ENCODE measurements at places on chromosomes 13 and 19. TPM values are rescaled to one million over a fixed set of nuclear protein-coding genes. Genes with fewer than 3 reads are reported as not detected.

DNA sequence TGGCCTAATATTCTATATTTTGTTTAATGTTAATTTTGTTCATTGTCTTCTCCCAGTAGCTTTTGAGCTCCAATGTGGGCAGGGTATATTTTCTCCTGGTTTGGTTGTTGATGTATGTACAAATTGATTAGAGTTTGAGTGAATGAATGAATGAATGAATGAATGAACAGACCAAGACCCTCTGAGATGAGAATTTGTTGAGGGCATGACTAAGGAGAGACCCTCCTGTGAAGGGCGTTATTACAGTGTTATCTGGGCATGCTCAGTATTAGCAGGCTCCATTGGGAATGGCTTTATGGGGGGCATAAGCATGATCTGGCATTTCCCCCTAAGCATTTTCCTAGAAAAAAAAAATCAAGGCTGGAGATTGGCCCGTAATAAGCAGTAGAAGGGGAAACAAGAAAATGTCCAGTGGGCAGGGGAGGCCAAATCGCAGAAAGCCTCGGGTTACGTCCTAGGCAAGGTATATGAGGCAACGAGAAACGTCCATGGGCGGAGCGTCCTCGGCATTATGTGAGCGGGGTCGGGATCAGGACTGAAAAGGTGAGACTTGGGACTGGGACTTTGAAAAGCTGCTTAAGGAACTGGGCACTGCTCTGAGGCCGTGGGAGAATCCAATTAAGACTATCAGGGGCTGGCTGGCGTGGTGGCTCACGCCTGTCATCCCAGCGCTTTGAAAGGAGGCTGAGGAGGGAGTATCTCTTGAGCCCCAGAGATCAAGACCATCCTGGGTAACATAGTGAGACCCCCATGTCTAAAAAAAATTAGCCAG is 904 bp upstream of the ARHGAP33 start:
- no peak for DNase-seq

DNA sequence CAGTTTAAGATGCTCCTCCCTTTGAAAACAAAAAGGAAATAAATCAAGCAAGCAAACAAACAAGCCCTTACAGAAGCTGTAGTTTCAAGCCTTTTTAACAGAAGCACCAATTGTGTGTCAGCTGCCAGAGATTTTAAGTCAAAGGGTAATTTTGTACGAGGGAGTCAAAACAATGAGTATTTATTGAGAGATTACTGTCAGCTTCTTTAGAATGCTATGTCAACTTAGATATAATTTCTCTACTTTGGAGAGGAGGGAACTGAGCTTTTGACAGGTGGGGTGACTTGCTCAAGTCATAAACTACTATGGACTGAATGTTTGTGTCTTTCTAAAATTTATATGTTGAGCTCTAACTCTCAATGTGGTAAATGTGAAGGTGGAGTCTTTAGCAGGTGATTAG is 10.5 kb upstream of the CBY2 start:
- DNase-seq: no peak

DNA sequence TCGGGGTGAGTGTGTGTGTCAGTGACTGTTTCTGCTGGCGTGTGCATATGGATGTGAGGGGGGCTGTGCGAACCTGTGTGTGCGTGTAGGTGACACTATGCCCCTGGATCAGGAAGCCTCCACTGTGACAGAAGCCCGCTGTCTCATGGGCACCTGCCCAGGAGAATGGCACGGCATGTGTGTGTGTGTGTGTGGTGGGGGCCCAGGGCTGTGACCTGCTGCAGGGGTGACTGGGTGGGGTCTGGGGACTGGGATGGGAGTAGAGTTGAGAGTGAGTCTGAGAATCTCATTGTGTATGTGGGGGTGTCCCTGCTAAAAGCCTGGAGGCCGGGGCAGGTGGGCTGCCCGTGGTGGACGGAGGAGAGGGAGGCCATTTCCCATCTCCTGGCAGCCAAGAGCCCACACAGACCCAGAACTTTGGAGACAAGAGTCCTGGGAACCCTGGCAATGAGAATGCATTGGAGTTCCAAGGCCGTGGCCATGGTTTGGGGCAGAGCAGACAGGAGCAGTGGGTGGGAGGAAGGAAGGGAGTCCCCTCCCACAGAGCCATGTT is 6.4 kb upstream of the TPM4 start:
- no peak for DNase-seq

- DNase-seq: no peak
Observed at GRCh38 chr19:40335101-40335500, 13.1 kb downstream of the C19orf47 start.

- no peak for DNase-seq
Observed at GRCh38 chr13:75993823-75994222, 357.7 kb downstream of the LMO7 start.

DNA sequence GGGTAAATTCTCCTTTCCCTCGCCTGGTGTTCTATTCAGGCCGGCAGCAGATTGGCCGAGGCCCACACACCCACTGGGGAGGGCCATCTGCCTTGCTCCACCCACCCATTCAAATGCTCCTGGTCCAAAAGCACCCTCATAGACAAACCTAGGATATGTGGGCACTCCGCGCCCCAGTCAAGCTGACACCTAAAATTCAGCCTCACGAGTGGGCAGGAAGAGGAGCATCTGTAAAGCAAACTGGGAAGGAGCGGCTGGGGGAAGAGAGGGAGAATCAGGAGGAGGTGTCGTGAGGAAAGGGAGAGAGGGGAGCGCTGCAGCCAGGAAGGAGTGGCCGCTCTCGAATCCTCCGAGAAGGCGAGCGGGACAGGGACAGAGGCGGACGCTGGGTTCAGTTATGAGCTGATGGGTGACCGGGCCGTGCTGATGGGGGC is 136.9 kb downstream of the USP12 start:
- DNase-seq: no peak

DNA sequence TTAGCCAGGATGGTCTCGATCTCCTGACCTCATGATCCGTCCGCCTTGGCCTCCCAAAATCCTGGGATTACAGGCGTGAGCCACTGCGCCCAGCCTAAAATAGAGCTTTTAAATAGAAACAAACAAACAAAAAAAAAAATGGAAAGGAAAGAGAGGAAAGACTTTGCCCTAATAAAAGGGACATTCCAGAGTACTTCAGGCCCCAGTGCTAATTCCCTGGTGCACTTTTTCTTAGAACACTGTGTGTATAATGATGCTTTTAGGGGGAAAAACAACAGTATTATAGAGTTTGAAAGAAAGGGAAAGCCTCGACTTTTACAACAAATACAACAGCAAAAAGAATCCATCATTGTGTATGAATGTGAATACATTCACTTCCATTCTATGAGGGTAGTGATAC is 104.7 kb downstream of the CRYL1 start:
- DNase-seq: no peak

DNA sequence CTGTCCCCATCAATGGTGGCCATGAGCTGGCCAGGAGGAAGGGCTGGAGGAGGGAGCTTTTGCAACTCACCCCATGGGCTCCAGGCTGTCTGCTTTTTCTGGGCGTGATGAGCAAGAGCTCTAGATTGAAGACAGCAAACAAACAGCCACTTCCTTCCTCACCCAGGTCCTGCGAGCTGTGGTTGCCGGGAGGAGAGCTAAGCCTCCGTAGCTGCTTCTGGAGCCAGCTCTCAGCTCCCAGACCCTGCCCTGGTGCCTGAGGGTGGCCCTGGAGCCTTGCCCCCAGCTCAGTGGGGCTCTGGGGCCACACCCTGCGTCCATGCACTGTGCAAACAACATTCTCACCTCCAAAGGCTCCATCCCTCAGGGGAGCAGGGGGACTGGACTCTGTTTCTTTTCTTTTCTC is 6.2 kb downstream of the MYO1F start:
- no peak for DNase-seq

GRCh38 chr19:38417544-38418506 is 8.2 kb downstream of the RASGRP4 start:
- peak; percentile 85 for DNase-seq

DNA sequence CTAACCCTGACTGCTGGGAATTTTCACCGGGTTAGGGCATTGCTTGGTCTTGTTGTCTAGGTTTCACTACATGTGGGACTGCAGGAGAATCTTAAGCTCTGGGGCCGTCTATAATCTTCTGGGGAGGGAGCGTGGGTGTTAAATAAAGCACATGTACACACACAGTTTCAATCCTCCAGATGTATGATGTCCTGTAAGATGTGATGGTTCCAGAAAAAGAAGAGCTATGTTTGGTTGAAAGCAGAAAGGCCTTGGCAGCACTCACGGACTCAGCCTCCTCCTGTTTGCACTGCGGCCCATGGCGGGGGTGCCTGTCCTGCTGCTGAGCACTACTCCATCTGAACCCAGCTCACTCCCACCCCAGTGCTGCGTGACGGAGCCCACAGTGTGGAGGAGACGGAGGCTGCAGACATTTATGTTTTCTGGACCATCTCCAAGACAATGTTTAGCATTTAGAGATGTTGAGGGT is 343.5 kb downstream of the TEX29 start:
- DNase-seq: no peak

- no peak for DNase-seq
Observed at GRCh38 chr19:28793391-28794168, 419.4 kb downstream of the UQCRFS1 start.

DNA sequence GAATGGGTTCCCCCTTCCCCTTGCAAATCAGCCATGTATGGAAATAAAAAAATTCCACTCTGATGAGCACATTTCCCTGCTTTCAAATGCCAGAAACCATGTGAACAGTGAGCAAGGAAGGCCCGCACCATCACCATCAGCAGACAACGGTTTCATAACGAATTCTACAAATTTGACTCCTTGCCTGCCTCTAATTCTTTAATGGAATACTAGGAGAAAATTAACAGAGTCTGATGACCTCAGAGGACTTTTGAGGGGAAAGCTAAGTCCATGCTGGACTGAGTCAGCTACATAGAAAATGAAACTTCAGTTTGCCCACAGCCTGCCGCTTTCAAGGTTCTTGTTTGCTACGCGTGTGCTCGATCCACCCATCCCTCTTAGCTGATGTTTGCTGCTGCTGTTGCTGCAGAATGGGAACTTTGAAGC is 46.7 kb upstream of the KL start:
- no peak for DNase-seq

GRCh38 chr19:41307090-41307875 is 2.7 kb upstream of the CCDC97 start:
- DNase-seq: peak; percentile 39

- no peak for DNase-seq
Observed at GRCh38 chr13:43100667-43101066, 77.3 kb downstream of the DNAJC15 start.

- DNase-seq: no peak
Observed at GRCh38 chr13:58376775-58377174, 745.2 kb downstream of the PCDH17 start.

DNA sequence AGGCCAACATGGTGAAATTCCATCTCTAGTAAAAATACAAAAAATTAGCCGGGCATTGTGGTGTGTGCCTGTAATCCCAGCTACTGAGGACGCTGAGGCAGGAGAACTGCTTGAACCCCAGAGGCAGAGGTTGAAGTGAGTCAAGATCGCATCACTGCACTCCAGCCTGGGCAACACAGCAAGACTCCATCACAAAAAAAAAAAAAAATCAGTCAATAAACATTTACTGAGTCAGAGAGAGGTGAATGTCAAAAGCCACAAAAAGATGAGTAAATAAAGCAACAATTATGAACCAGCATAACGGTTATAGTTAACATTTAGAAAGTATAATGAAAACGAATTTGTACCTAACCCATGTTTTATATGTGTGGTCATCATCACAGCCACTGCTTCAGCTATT is 23.1 kb downstream of the PSPC1 start:
- no peak for DNase-seq

DNA sequence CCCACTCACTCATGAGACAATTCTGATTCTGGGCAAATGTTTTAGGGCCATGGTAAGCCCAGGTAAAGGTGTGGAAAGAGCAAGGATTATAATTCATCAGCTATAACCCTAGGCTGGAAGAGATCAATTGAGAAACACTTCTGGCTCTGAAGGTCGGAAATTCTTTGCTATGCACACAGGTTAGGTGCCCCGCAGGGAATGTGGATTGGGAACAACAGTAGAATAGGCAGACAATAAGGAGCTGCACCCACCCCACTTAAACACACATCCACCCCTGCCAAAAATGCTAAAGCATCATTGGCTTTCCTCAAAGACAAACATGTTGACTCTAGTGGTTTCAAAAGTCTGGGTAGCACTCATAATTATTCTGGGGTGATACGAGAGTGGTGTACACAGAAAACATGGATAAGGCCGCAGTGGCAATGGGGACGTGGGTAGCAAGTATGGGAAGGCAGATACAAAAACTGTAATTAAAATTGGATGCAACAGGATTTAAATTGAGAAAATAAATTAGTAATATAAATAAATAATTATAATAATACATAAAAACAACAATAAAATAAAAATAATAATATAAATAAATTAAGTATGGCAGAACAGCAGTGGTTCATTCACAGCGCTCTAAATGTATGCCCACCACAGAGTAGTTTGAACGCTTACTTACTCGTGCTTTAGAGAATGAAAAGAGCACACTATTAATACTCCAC is 8.6 kb downstream of the EFNB2 start:
- DNase-seq: no peak

DNA sequence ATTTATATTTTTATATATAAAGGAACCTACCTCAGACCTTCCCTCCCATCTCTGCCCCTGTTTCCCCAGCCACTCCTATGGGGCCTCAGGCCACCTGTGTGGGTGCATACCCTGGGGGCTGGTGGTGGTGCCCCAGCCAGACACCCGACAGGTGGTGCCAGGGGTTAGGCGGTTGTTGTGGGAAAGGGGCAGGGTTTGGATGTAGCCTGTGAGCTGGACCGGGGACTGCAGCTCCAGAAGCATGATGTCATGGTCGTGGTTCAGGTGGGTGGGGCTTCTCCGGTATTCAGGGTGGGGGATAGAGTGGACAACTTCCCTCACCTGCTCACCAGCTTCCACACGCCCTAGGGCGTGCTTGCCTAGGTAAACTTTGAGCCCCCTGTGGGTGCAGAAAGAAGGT is 5.2 kb downstream of the KLK13 start:
- DNase-seq: no peak

GRCh38 chr13:106010836-106011235 is 524.6 kb downstream of the EFNB2 start:
- no peak for DNase-seq

DNA sequence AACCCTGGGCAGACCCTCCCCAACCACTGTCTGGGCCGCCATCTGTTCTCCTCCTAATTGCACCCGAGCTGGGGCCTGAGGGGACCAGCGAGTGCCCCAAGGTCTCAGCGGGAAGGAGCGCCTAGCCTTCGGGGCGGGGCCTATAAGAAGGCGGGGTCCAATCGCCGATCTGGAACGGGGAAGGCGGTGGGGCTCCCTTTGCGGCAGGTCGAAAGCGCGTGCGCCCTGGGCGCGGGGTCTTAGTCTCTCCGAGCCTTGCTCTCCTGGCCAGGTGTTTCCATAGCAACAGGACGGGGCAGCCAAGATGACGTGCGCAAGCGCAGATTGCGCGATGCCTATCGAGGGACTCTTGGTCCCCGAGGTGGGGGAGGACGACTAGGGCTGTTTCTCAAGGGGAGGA is 2.8 kb downstream of the MAST1 start:
- DNase-seq: no peak

C19orf25 gene
- 62.2 TPM for total RNA-seq

FGF22 gene
- total RNA-seq: not detected

LHB gene
- not detected for total RNA-seq

MISP gene
- total RNA-seq: not detected

ZNF507 gene
- 11.1 TPM for total RNA-seq

SCGB2B2 gene
- total RNA-seq: not detected

CCDC122 gene
- 1.6 TPM for total RNA-seq

TMPRSS9 gene
- not detected for total RNA-seq
